Umbilical cord (tissue), 2 donors: ENCODE measurements at places on chromosomes 11 and 22.
A peak's percentile ranks its signal among the peaks of the same experiment; 100 is the strongest.

DNA sequence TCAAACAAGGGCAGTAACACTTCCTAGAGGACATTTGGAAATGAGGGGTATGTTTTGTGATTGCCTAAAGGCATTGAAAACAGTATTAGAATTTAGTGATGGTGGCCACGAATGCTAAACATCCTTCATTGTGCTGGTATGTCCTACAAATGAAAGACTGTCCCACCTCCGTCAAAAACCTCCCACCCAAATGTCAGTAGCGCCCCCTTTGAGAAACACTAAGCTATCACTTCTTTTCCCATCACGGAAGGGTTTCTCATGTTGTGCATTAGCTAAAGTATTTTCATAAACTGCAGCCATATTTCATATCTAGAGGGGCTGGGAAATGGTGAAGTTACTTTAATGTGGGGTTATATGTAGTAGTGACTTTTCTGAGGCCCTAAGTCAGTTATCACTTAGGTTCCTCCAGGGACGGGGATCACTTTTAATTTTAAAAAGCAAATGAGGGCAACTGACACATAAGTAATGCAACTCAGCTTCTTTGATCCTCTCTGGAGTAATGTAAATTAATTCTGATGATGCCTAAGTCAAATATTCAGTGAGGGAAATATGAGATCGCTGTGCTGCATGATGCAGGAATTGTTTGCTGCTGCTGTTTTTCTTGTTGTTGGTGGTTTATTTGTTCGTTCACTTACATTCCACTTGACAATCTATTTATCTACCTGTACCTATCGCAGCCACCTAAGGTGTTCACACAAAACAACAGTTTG lies 1403.4 kb upstream of the TENM4 start:
- no peak for DNase-seq

GRCh38 chr22:23893121-23893944 lies 850 bp upstream of the MIF start:
- no peak for DNase-seq

GRCh38 chr11:92045301-92045700 lies 179.3 kb upstream of the FAT3 start:
- DNase-seq, result no peak

DNA sequence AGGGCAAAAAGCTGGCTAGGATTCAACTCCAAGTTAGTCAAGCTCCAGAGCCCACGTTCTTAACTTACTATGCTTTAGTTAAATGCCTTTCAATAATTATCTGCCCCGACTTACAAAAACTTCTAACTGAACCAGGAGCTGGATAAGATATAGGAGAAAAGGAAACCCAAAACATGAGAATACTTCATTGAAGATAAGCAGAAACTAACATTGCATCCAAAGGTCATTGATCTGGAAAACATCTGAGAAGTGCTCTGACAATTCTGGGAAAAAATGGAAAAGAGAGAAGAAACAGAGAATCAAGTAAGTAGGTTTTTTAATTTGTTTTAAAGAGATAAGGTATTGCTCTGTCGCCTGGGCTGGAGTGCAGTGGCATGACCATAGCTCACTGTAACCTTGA lies 27.2 kb downstream of the ACAT1 start:
- DNase-seq, result no peak

DNA sequence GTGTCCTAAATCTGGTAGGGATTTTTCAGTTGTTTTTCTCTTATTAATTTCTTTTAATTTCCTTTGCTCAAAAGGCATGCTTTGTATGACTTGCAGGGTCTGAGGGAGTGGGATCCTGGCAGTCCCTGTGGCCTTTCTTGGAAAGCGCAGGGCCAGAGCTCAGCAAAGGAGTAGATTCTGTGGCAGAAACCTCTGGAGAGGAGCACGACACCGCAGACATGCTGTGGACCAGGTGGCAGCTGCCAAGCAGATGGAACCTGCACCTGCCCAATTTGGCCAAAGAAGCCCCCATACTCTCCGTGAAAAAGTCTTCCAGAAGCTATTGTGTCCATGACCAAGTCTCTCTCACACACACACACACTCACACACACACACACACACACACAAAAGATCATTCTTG lies 78.9 kb upstream of the FGF3 start:
- DNase-seq, result no peak

DNA sequence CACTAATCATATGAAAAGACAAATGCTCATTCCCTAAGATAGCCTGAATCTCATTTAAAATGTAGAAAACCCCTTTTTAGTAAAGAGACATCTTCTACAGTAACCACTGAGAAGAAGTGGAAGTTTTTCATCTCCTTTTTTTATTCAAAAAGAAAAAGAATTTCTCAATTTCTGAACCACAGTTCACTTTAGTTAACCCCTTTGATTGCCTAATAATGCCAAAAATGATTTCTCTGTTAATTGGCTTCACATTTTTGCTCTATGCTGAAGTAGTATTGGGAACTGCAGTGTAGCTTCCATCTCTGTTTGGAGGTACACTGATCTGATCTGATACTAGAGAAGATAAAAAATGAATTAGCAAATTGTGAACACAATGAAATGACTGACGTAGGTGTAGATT lies 58.3 kb downstream of the CD44 start:
- no peak for DNase-seq

GRCh38 chr22:23182309-23183060 lies 2.2 kb downstream of the BCR start:
- DNase-seq, result no peak

DNA sequence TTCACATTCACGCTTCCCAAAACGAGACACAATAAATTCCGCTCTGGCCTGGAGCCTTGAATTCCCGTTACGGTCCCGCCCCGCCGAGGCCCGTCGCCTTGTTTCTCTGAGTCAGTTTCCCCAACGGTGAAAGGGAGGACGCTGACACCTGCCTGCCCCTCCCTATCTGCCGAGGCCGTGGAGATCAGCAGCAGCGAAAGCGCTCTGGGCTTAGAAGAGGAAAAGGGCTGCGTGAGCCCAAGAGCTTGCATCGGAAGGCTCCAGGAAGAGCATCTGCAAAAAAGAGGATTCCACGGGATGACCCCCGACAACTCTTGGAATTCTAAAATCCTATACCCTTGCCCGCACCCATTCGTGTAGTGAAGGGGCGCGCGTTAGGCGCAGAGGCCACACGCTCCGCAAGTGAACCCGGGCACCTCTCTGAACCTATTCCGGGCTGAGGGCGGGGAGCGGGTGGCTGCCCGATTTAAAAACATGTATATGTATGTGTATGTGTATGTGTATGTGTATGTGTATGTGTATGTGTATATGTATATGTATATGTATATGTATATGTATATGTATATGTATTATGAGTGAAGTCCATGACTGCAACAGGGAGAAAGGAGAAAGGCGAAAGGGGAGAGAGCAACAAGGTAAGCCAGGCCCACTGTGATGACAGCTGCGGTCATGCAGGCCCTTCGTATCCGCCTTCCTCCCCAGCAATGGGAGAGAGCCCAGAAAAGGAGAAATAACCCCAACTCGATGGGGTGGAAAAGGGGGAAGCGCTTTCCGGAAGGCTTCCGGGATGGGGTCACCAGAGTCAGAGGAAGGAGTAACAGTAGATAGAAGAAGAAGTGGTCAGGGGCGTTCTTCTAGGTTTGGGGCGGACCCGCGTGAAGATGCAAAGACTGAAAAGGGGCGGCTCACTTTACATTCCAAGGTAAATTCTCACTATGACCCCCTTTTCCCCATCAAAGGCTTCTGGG lies 948 bp upstream of the MRTFA start:
- DNase-seq, result peak; percentile 35

DNA sequence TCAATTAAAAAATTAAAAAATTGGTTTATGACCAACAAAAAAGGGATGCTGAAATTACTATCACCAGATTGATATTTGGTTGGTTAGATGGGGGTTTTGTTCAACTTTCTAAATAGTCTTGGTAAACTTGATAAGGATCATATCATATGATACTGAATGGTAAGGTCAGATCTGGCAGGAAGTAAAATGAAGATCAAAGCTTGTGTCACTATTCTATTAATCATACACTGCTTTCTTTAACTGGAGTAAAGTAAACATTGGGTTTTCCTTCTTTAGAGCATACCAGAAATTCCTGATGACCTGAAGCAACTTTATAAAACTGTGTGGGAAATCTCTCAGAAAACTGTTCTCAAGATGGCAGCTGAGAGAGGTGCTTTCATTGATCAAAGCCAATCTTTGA lies 40.2 kb downstream of the RRM1 start:
- DNase-seq, result no peak

GRCh38 chr11:99370549-99371216 lies 349.9 kb downstream of the CNTN5 start:
- peak; percentile 87 for DNase-seq

DNA sequence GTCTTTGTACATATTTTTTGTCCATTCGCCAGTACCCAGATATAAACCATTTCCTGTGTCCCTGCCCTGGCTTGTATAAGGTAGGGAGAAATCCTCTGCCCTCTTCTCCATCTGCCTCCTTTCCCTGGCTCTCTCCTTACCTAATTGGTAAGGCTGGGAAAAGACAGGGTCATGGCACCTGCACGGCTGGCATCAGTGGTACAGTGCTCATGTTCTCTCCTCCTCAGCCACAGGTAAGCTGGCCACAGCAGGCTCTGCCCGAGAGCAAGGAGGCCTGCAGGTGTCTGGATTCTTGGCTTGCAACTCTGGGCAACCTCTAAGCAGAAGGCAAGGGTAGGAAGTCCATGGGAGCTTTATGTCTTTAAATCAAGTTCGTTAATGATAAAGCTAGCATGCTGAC lies 419.9 kb downstream of the BUD13 start:
- no peak for DNase-seq

DNA sequence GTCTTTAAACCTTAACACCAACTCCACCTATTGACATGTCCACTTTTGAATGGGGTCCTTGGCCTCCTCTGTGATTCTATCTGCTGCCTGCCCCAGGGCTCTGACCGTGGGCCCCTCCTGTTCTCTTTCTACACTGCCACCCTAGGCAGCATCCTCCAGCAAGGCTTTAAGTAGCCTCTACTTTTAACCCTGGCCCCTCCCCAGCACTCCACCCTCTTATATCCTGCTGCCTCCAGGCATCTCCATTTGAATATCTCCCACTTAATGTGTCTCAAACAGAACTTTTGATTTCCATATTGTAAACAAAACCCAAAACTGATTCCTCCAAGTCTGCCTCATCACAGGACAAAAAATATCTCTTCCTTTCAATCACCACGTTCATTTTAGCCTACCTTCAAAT lies 90.5 kb upstream of the ARHGAP32 start:
- no peak for DNase-seq

GRCh38 chr11:36452236-36452940 lies 57.7 kb downstream of the TRAF6 start:
- no peak for DNase-seq

- peak; percentile 63 for DNase-seq
Observed at GRCh38 chr11:125886997-125887372, 483 bp upstream of the HYLS1 start.

- no peak for DNase-seq
Observed at GRCh38 chr11:84250834-84251613, 964.9 kb upstream of the CCDC90B start.
